ENCODE measurements at places on chromosomes 4 and X.

- DNase-seq, result no peak
These were observed 1.8 kb downstream of the SEPTIN6 start for GRCh38 chrX:119690921-119691716.

DNA sequence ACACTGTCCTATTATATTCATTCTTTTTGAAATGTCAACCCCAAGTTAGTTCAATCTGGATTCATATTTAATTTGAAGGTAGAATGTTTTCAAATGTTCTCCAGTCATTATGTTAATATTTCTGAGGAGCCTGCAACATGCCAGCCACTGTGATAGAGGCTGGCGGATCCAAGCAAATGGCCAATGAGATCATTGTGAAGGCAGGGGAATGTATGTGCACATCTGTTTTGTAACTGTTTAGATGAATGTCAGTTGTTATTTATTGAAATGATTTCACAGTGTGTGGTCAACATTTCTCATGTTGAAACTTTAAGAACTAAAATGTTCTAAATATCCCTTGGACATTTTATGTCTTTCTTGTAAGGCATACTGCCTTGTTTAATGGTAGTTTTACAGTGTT is 1.6 kb downstream of the CXCL1 start:
- no peak for DNase-seq

- no peak for DNase-seq
These were observed 145.4 kb upstream of the HUWE1 start for GRCh38 chrX:53831662-53832635.

DNA sequence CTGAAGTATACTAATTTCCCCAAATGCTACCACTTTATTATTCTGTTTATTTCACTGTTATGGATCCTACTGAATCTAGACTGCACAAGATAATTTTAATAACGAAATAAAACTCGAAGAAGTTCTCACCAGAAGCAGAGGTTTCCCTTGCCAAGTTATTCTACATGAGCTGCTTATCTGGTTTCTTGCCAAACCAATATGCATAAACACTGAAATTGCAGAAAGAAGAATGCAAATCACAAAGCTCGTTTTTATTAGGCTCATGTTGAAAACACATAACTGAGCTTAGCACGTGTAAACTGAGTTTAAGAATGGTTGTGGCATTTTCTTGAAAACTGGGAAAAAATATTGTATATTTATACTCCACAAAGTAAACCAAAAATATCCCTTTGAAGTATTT is 35.9 kb downstream of the GRID2 start:
- no peak for DNase-seq

DNA sequence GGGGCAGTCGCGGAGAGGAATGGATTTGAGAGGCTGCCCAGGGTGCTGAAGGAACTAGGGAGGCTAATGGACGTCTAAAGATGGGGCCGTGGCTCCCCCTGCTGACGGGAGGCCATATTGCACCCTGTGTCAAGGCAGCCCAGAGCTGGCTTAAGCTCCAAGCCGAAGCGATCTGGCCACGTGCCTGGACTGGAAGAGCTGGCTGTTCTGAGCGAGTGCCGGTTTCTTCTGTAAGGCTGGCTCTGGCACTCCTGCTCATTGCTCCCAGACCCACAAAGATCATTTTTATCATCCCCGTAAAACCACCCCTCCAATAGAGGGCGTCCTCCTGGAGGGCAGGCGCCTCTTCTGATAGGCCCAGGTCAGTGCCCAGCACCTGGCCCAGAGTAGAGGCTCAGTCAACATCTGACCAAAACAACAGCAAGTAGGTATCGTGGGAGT is 5.6 kb downstream of the PNCK start:
- DNase-seq, result peak; percentile 87

- no peak for DNase-seq
These were observed 158.4 kb downstream of the EMCN start for GRCh38 chr4:100359441-100359840.

DNA sequence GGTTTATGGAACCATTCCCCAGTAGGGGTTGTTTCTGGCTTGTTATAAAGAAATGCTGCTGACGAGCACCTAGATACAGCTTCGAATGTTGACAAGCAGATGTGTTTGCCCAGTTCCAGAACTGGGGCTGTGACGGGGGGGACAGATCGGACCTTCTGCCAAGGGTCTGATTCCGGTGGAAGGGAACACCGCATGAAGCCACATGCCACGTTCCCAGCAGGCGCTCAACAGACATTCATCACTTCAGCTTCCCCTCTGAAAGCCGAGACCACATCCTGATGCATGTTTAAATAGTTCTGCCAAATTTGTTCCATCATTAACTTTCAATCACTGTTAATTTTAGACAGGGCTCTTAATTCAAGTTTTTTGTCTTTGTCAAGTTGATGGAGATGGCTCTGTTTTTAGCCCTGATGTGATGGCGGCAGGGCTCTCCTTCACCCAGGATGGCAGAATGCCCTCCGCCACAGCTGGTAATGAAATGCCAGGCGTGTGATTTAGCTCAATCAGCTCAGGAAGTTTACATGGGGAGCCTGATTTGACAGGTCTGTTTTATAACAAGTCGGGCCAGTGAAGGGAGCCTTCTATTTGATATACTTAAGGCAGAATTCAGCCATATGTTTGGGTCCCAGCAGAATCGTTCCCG is 57.4 kb downstream of the PSAPL1 start:
- DNase-seq, result no peak

- no peak for DNase-seq
These were observed 517.7 kb downstream of the BCOR start for GRCh38 chrX:39580043-39580442.

DNA sequence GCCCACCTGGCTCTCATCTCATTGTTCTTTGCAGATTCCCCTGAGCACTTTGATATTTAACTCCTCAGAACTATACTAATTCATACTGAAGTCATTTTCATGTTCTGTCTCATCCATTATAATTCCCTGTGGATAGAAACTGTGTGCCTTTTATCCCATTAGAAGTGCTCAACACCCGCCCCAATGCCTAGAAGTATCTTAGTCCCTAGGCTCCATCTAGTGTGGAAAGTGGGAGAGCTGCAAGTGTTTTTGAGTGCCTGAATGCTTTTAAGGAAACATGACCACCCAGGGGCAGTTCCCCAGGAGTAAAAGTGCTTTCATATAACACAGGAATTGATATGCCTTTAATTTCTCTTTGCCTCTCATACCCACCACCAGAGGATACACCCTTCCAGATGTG is 117.0 kb downstream of the CHRDL1 start:
- no peak for DNase-seq

- no peak for DNase-seq
These were observed 498 bp downstream of the RBMX start for GRCh38 chrX:136880003-136880451.

- DNase-seq, result no peak
These were observed 291.8 kb downstream of the FBXW7 start for GRCh38 chr4:152243896-152244595.

GRCh38 chr4:152738827-152739226 is 40.7 kb downstream of the TIGD4 start:
- no peak for DNase-seq

DNA sequence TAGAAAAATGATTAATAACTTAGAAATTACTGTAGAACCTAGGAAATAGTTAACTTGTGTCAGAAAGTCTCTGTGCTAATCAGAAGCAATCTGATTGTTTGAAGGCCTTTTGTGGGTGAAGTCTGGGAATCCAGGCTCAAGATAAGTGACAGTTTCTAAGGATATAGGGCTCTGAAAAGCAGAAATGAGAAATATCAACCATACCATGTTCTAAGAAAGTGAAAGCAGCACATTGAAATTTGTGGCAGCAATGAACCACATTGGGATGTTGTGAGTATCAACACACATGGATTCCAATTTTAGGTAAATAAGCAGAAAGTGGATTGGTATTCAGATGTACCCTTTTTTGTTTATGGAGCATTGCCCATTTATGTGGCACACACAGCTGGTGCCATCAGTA is 464.6 kb downstream of the IL15 start:
- DNase-seq, result no peak

- DNase-seq, result no peak
These were observed 210.5 kb downstream of the SH3BGRL start for GRCh38 chrX:81412428-81412827.

DNA sequence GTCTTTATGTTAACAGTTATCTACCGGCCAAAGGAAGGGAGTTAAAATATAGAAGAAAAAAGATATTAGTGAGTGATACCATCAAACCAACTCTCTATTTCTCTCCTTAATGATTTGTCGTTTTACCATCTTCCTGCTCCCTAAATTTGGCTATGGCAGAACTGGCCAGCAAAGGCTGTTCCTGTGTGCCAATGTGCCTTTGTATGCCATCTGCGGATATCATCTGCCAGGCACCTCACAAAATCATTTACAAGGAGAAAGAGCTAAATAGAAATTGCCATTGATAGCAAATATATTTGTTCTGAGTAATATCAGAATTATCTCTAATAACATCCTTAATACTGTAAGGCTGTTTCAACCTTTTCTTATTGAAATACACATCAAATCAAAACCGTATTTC is 22.4 kb downstream of the GPM6A start:
- no peak for DNase-seq

DNA sequence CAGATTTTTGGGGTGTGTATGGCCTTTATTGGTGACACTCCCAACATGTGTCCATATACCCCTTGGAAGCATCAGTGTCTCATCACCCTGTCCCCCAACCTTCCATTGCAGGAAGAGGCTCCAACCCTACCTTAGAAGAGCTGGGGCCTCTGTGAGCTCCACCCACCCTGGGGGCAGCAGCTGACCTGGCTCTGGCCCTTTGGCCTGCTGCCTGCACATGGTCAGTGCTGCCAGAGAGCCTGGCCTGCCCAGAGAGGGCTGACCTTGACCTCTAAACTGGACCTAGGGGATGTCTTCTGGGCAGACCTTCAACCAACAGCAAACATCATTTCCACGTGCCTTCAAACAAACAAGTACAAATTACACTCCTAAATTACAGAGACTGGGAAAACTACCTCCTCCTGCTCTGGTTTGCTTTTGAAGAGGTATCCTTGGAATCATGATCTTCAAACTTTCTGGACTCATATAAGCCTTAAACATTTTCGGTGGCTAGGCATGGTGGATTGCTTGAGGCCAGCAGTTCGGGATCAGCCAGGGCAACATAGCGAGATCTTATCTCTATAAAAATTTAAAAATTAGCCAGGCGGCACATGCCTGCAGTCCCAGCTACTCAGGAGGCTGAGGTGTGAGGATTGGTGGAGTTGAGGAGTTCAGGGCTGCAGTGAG is 27.3 kb upstream of the KIAA0232 start:
- peak; percentile 72 for DNase-seq

DNA sequence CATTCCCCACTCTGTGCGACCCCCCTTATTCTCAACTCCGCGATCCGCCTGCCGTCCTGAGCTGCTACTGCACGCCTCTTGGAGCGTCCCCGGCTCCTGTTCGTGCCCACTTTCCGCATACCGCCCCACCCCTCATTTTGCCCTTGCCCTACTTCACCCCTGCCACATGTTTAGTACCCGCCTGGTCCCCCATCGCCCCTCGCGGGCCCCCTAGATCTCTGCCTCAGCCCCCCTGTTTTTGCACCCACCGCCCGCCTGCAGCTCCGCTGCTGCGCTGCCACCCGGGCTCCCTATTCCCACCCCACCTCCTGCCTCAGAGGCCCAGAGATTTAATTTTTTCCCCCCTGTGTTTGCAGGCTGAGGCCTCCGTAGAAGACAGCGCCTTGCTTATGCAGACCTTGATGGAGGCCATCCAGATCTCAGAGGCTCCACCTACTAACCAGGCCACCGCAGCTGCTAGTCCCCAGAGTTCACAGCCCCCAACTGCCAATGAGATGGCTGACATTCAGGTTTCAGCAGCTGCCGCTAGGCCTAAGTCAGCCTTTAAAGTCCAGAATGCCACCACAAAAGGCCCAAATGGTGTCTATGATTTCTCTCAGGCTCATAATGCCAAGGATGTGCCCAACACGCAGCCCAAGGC is 1.4 kb downstream of the MAGED1 start:
- DNase-seq, result no peak

- no peak for DNase-seq
These were observed 75.1 kb upstream of the SLC7A11 start for GRCh38 chr4:138317175-138317748.

- no peak for DNase-seq
These were observed 122.1 kb upstream of the GUCY1A1 start for GRCh38 chr4:155544547-155544946.

DNA sequence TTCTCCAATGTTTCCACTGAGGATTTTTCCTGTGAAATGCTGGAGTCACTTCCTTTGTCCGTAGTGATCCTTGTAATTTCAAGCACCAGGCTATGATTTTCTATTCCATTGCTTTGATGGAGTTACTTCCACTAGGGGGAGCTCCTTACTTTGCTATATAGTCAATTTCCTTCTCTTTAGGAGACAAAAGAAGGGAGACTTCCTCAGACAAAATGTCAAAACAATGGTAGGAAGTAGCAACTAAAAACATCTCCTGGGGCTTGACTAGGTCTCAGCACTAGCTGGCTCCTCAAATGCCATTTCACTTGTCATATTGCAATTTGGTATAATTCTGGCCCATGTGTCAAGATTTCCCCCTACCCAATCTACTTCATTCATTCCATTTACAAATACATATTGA is 24.1 kb downstream of the ZCCHC12 start:
- DNase-seq, result no peak

DNA sequence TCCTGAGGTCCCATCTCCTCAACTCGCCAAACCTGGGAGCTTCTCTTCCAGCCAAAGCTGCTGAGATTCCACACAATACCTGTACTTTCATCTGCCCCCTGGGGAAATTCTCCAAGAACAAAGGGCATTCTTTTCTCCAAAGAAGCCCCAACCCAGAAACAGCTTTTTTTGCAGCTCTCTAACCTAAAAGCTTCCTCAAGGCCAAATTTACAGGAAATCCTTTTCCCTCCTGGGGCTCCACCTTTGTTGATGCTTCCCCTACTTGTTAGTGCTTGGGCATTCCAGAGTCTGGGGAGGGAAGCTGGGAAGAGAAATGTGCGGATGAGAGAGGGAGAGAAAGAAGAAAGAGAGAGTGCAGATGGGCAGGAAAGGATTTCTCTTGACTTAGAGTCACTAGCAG is 24.3 kb downstream of the ZBTB33 start:
- no peak for DNase-seq

DNA sequence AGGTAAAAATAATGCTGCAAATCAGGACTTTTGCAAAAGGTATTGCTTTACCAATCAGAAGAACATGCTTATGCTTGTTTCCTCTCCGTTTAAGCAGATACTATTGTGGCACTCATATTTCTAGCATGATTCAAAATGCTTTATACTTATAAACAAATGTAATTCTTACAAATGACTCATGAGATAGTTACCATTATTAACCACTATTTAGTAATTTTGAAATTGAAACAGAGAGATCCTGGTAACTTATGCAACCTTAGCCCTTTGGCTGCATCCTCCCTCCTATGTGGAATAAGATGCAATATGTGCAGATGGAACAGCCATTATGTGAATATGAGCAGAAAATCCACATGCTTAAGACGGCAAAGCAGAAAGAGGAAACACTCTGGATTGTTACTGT is 164.7 kb downstream of the PCDH18 start:
- no peak for DNase-seq

- DNase-seq, result no peak
These were observed 10.4 kb upstream of the NSUN7 start for GRCh38 chr4:40739347-40739746.

- no peak for DNase-seq
These were observed 133.7 kb downstream of the DCLK2 start for GRCh38 chr4:150211799-150212445.

All from liver (tissue), 10 donors.